ENCODE measurements at places on chromosomes 2 and 18.

- no peak for DNase-seq
These were observed 51.9 kb upstream of the RMDN2 start for GRCh38 chr2:37873229-37873628.

- no peak for DNase-seq
These were observed 67.5 kb downstream of the TANC1 start for GRCh38 chr2:159035790-159036411.

GRCh38 chr18:59624369-59624765 is 72.9 kb downstream of the CCBE1 start:
- DNase-seq = no peak

DNA sequence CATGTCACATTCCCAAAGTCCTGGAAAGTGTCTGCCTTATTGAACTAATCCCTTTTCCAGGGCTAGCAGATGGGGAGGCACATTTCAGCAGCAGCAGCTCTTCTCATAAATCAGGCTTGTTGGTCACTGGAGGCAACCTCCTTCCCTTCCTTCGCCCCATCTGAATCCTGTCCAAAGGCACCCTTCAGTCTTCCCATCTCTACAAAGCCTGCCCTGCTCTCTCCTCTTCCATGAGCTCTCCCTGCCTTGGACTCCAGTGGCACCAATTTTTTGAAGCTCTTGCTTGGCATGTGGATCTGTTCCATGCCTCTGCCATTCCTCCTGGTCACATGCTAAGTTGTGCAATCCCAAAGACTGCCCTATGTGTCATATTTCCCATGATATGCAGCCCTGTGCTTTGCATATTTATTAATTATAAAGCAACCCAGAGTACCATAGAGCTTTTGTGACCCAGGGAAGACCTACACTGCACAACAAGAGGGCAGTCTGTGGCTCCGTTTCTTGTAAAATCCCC is 70.3 kb downstream of the ANTXR1 start:
- DNase-seq = peak; percentile 47

- DNase-seq = no peak
These were observed 69.3 kb downstream of the BCL11A start for GRCh38 chr2:60484133-60484645.

GRCh38 chr2:59866436-59866835 is 687.0 kb downstream of the BCL11A start:
- no peak for DNase-seq

- no peak for DNase-seq
These were observed 46.1 kb downstream of the BCL11A start for GRCh38 chr2:60507211-60507965.

GRCh38 chr2:22829791-22830190 is 555.2 kb upstream of the KLHL29 start:
- DNase-seq = no peak

- peak; percentile 58 for DNase-seq
These were observed 79.4 kb upstream of the ASB18 start for GRCh38 chr2:236343400-236344161.

DNA sequence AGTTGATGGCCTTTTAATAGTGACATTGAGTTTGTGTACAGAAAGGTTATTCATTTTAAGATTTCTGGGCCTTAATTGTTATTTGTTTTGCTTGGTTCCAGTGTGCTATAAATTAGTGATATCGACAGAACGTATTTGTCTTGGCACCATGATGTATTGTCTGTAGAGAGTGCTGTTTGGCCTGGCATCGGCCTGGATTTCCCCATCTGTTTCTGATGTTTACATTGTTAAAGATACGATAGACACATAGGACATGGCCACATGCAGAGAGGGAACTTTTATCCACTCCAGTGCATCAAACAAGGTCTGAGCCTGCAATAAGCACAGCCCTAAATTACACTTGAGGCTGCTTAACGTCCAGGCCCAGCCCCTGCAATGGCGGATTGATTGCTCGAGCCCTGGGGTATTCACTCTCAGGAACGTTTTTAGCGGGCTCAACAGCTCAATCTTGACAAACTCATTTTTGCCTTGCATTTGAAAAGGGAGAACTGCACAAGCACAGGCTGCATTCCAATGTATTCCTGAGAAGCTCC is 144.7 kb downstream of the SLC4A3 start:
- DNase-seq = no peak

GRCh38 chr2:64234150-64234549 is 89.9 kb upstream of the PELI1 start:
- DNase-seq = no peak

DNA sequence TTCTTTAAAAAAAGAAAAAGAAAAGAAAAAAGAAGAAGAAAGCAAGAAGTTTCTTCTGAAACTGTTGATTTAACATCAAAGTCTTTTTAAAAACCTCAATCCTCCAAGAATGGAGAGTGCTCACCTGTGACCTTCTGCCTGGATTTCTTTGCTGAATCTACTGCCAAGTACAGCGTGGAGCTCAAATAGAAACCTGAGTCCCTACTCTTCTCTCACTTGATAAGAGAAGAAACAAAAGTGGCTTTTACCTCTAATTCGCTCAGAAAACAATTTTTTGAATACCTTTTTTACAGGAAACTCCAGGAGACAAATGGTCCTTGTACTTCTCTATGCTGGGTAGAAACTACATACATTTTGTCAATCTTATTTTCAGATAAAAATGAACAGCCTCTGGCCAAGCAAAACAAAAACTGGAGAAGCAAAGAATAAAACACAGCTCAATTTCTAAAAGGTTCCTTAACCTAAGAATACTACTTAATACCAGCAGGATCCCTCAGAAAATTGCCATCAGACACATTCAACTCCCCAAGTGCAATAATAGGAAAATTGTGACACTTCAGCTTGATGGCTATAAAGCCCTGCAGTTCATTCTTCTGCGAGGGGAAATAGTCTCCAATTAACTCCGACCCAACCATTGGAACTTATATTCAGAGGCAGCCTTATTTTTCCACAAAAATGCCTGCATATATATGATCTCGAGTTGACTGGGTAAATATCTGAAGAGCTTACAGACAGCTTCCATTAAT is 85.8 kb downstream of the GRB14 start:
- no peak for DNase-seq

DNA sequence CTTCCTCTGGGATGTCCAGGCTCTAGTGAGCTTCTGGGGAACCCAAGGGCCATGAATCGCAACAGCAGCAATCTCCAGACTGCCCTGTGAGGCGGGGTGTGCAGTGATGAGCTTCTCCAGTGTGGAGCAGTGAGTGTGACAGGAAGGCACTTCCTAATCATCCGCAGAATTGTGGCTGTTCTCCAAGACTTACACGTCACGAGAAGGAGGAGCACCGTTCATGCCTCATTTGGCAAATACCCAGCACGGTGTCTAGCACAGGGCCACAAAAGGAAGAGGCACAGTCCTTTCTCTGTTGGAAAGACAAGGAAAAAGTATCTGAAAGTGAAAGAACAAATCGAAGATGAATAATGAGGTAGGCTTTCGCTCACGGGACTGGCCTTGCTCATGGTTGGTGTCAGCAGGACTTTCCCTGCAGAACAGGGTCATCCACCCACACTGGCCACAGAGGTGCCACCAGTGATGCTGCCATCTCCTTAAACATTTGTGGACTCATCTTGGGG is 125.1 kb upstream of the HAAO start:
- peak; percentile 68 for DNase-seq
